ENCODE measurements at places on chromosomes 2 and 18.
A peak's percentile ranks its signal among the peaks of the same experiment; 100 is the strongest.

DNA sequence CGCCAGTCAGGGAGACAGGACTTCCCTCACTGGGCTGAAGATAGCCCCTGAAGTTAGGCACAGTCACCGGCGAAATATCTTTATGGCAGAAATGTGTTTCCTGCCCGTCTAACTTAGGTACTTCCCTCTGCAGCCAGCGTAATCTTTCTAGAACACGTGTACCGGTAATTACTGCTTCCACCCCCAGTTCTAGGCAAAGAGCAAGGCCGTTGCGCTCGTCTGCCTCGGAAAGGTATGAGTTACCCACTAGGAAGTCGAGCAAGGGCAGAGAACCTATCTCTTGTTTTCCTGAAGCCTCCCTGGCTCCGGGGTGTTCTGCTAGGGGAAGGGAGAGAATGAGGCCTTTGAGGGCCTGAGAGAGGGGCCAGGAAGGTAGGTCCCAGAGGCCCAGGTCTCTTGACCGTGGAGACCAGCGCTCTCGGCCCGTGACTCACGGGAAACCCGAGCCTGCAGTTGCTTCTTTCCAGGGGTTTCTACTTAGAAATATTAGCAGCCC is 70.0 kb downstream of the TWSG1 start:
- no peak for DNase-seq

- DNase-seq = no peak
Observed at GRCh38 chr2:73736378-73736777, 767 bp downstream of the TPRKB start.

DNA sequence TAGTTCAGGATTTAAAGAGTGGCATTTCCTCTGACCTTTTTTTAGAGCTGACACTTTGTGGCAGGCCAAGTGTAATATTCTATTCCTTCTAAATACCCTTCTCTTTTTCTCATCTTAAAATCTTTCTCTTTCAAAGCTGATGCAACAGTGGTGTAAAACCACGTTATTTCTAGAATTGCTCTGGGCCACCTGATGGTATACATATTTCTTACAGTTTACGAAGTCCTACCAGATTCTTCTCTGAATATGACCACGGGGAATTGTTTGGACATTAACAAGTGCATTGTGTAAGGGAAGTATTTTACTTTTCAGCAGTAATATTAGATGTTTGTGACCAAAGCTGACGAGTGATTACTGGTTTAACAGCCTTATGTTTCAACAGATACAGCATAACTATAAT is 109.9 kb downstream of the PTPRM start:
- no peak for DNase-seq

DNA sequence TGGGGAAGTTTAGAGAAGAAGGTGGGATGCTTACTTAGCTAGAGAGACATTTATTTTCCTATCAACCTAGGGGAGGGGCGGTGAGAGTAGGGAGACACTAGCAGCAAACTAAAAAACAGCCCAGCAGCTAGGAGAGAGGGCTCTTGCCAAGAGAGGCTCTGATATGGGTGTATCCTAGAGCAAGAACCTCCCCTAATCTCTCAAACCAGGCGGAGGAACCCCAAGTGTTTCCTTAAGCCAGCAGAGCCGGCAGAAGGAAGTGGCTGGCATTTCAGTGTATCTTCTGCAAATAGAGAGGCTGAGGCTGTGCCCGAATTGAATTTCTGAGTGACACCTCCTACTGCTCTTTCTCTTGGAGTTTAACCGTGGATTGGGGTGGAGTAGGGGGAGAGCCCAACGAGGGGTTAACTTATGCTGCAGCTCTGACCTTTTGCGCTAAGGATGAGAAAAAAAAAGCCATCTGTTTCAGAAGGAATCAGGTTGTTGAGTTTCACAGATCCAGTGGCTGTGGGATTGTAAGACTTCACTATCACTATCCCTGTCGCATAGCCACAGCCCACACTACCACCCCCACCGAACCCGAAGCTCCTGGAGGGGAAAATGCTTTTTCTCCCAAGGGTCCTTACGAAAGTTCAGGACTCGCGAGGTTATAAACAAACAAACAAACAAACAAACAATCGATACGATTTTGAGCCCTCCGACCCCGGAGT is 1.4 kb downstream of the ST8SIA5 start:
- DNase-seq = peak; percentile 34

- DNase-seq = no peak
Observed at GRCh38 chr18:35564795-35565453, 16.6 kb upstream of the GALNT1 start.

DNA sequence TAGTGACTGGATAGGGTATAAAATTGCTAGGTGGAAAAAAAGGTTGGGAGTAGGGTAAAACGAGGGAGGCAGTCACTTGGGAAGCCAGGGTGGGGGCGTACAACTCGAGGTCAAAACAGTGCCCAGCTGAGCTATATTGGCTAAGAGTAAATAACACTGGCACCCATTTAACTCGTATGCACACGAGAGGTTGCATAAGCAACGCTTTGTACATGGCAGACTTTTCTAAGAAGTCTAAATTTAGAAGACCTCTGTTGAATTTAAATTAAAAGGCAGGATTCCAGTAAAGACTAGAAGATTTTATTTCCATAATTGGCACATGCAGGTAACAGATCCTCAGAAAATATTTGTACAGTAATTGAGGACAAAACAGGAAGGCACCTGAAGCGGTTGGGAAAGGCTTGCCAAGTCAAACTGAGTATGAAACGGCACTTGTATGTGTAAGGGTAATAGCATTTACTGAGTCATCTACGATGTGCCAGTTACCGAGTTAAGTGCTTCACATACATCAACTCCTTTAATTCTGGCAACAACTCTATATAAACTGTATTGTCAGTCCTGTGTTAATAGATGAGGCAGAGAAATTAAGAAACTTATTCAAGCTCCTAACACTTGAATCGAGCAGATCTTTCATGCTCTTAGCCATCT is 1.4 kb upstream of the MALT1 start:
- no peak for DNase-seq

GRCh38 chr2:113069676-113070605 is 2.2 kb downstream of the IL1F10 start:
- DNase-seq = no peak

GRCh38 chr2:224835405-224835804 is 119.2 kb upstream of the CCDC195 start:
- DNase-seq = no peak

DNA sequence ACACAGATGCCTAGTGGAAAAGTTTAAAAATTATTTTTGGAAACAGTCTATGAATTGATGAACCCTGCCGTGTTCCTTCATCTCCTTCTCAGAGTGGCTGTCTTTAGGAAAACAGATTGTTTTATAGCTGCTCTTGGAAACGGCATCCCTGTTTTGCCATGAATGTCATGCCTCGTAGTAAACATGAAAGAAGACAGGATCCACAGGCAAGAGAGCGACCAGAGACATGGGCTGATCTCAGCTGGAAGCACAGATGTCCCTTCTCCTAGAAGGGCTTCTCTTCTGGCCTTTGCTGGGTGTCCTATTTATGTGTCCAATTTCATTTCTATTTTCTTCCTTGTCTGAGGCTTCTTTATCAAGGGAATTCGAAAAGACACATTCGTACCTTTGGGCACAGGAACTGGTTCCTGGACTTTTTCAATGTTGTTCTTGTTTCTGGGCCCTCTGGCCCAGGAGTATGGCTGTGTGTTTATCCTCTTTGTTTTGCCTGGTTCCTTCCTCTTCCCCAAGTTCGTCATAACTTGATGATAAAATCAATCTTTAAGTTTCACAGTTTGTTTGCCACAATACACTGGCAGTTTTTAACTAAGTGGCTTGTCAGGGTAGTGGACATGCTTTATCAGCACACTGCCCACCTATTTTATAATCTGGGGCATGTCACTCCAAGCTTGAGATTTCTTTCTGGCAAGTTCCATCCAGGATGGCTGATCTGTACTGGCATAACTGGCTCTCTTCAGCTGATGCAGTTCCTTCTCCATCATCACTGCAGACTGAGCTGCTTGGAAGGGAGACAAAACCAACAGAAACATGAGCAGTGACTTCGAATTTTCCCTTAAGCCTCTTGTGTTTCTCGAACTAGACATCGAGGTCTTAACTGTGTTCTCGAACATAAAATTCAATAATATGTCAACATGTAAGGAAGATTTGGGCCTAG is 63.2 kb upstream of the MGAT4A start:
- peak; percentile 18 for DNase-seq

DNA sequence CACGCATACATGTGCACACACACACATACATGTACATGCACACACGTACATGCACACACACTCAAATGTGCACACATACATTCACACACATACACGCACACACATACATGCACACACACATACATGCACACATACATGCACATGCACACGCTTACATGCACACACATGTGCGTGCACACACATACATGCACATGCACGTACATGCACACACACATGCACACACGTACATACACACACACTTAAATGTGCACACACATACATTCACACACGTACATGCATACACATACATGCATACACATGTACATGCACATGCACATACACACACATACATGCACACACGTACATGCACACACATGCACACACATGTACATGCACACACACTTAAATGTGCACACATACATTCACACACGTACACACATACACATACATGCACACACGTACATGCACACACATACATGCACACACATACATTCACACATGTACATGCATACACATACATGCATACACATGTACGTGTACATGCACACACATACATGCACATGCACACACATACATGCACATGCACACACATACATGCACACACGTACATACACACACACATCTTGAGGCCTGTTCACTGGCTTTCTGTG is 283.7 kb upstream of the ID2 start:
- no peak for DNase-seq

DNA sequence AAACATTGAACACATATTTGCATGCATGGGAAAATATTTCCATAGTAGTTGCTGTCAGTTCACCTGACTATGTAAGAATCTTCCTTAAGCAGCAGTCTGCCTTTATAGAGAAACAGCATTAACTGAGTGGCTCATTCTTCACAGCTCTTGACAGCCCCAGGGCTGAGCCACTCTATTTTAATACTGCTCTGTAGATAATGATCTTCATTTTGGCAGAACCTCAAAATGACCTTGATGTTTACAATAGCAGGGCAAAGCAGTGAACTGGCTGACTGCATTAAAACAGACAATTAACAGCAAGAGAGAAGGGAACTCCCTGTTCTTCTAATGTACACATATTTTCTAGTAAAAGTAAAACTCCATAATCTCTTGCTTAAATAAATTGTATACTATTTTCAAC is 580.6 kb upstream of the SOX11 start:
- peak; percentile 72 for DNase-seq

- no peak for DNase-seq
Observed at GRCh38 chr2:239150125-239151011, 250.5 kb downstream of the HDAC4 start.

DNA sequence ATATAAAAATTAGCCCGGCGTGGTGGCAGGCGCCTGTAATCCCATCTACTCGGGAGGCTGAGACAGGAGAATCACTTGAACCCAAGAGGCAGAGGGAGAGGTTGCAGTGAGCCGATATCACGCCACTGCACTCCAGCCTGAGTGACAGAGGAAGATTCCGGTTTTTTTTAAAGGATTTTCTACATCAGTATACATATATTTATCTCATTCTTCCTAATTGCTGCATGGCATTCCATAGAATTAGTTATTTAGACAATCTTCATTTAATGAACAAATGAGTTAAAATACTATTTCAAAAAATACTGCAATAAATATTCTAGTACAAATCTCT is 2.0 kb downstream of the GTF3C2 start:
- no peak for DNase-seq

DNA sequence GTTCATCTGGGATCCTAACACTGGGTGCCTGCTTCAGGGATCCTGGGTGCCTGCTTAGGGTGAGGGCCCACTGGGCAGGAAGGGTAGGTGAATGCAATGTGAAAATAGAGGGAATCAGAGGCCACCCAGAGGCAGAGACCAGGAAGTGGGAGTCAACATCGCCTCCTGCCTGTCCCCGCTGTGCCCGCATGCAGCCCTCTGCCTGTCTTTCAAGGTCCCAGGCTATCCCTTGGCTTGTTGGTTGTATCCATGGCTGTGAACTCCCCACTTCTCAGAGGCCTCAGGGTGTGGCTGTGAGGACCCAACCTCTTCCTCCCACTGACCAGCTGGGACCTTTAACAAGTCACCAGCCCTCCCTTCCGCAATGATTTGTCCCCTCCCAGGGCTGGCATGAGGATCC is 26.5 kb downstream of the PSD4 start:
- DNase-seq = no peak

GRCh38 chr2:24024018-24024417 is 14.1 kb downstream of the MFSD2B start:
- DNase-seq = no peak

GRCh38 chr2:172995323-172996244 is 80.1 kb upstream of the MAP3K20 start:
- peak; percentile 94 for DNase-seq

GRCh38 chr18:24270937-24271380 is 126.7 kb downstream of the OSBPL1A start:
- DNase-seq = peak; percentile 46

DNA sequence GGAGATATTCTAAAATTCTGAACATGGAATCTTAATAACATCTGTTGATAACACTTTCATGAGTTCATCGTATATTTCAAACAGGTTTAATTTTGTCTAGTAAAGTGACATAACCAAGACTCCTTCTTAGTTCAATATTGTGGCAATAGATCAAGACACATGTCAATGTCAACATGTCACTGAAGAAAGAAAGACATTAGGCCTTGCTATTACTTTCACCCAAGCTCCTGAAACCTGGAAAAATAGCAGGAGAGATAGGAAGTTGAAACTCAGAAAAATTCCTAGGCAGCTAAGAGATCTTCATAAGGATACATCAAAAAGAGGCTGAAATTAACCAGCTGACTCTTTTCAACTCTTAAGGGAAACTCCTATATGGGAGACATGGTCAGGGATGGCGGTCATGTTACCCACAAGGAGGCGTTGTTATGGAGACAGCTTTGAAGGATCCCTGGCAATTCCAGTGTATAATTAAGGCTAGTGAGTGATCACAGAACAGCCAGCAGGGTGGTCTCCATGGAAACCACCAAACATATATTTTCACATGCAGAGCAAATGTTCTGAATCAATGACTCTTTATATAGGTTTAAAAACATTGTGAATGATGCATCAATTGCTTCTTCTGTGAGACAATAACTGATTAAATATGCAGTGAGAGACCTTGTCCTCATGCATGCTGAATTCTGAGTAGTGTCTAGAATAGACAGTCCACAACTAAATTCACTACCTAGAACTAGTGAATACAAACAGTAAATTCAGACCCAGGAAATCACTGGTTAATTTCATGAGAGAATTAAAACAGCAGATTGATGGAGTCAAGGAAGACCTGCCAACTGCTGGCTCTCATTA is 115.3 kb upstream of the RIOK3 start:
- peak; percentile 54 for DNase-seq

GRCh38 chr2:62787386-62787785 is 81.9 kb downstream of the EHBP1 start:
- DNase-seq = peak; percentile 52

- DNase-seq = no peak
Observed at GRCh38 chr2:67346718-67347407, 50.3 kb upstream of the ETAA1 start.

Data from umbilical cord (tissue), 2 donors.